ENCODE measurements at places on chromosomes 7 and 10.
A peak's percentile ranks its signal among the peaks of the same experiment; 100 is the strongest.

GRCh38 chr7:38938001-38938485 is 29.1 kb upstream of the VPS41 start:
- DNase-seq = no peak

- no peak for DNase-seq
Observed at GRCh38 chr10:86070278-86070677, 296.3 kb downstream of the GRID1 start.

GRCh38 chr10:43375401-43376020 is 4.1 kb downstream of the FXYD4 start:
- DNase-seq = no peak

DNA sequence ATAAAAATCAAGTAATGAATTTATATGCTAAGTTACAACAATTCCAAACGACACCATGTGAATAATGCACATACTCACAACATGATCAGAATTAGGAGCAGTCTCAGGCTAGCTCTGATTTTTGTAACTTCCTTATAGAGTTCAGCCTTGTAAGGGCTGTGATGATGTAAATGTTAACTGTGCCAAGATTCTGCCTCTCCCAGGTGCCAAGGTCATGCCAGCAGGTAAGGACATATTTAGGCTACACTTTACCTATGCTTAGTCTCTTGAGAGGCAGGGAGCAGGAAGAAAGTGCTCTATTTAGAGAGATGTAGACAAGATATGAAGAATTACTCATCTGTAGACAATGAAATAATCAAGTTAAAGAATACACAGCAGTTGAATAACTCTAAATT is 53.6 kb upstream of the AGR3 start:
- DNase-seq = no peak

DNA sequence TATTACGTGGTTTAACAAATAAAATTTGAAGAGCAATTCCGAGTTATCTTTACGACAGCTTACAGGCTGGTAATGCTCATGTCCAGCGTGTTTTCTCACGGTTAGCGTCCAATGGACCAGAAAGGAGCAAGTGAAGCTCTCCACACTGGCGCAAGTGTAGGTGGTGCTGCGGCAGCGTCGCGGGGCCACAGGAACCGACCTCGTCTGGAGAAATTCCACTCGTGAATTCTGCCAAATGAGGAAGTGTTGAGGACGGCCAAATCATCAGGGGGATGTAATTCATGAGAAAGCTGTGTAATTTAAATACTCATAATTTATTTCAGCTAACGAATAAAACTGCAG is 350 bp upstream of the ZNF37A start:
- no peak for DNase-seq

GRCh38 chr10:93065675-93066543 is 5.3 kb downstream of the CYP26C1 start:
- no peak for DNase-seq

DNA sequence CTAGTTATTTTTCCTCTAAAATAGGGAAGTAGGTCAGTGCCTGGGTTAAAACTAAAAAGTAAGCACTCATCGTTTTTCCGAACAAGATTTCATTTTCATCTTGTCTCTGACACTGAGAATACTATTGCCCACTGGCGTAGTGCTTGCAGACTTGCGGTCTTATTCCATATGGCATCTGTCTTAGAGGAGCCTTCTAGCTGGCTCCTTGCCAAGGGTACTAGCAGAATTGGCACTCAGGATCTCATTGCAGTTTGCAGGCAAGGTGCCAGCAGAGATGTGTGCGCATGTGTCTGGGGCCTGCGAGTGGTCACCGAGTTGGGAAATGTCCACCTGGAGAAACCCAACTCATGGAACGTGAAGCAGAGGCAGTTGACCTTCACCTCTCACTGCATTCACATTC is 143.4 kb downstream of the CELF2 start:
- DNase-seq = no peak

- DNase-seq = no peak
Observed at GRCh38 chr10:93514521-93514920, 18.1 kb downstream of the CEP55 start.

DNA sequence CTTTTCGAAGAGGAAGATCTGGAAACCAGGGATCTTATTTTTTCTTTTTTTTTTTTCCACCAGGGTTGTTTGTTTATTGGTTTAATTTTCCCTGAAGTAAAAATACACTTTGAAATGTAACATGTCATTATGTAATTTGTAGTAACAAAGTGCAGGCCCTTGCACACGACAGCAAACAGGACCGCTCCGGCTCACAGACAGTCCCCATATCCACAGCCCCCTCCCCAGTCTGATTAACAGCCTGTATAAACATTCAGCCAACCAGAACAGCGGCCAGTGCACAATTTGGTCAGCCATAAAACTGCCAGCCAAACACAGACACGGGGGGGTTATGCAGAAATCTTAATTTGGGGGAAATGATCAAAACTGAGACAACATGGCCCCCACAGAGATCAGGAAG is 431.6 kb upstream of the NPVF start:
- DNase-seq = no peak

DNA sequence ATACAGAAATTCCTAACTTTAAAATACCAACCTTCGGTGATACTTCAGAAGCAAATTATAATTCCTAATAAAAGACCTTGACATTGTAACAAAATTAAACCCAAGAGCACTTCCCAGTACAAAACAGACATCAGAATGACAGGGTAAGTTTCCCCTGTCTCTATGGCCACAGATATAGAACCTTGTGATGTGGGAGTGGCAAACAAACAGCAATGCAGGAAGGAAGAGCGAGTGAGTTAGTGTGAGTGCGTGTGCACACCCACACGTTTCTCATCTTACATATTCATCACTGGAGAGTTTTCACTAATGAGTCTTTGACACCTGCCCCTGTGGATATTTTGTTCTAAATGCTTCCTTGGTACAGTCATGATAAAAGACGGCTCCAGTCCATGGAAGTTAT is 72.2 kb downstream of the VWC2 start:
- no peak for DNase-seq

DNA sequence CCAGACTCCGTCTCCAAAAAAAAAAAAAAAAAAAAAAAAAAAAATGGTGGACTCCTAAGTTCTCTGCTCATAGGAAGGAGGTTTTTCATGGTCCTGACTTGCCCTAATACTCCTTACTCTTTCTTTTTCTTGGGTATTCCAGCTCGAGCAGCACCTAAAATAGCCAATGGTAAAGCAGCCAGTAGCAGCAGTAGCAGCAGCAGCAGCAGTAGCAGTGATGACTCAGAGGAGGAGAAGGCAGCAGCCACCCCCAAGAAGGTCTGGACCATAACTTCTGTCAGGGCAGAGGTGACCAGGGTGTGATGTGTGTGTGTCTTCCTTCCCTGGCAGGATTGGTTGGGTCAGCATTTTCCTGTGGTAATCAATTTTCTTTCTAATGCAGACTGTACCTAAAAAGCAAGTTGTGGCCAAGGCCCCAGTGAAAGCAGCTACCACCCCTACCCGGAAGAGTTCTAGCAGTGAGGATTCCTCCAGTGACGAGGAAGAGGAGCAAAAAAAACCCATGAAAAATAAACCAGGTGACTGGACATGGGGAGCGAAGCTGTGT is 6.9 kb downstream of the NOLC1 start:
- DNase-seq = no peak

DNA sequence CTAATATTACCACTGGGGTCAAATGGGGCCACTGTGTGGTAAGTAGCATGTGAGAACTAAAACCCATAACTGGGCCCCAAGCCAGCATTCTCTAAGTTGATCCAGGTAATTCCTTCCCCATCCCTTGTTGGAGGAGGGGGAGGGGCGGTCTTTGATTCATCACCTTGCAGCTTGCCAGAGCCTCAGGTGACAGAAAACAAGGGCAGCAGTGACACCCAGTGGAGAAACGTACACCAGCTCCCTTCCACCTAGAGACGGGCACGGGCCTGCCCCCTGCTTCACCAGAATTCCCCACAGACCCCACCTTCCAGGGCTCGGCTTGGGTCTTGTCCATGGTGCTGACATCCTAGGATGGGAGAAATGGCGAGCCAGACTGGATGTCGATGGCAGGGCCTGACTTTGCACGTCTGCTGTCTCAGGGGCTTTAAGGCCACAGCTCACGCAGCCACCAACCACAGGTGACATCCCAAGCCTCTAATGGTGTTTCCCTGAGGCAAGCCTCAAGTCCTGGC is 102.0 kb downstream of the STRA8 start:
- peak; percentile 19 for DNase-seq

DNA sequence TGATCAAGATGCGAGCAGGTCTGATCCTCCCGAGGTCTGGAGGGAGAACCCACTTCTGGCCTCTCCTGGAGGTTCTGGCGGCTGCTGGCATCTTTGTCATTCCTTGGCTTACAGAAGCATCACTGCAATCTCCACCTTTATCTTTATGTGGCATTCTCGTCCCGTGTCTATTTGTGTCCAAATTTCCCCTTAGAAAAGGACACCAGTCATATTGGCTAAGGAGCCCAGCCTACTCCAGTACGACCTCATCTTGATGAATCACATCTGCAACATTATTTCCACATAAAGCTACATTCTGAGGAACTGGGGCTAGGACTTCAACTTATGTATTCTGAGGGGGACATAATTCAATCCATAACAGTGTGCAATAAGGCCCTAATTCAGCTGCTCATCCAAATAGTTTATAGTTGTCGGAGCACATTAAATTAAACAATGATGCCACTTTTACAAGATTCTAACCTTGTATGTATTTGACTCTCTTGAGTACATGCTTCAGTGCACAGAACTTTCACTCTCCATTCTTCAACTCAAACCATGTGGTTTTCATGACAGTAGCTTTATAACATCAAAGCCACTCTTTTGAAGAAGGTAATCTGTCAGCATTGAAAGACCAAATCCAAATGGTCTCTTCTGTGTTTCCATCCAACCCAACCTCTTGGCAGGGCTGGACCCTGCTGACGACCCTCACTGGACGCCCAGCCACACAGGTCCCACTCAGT is 86.2 kb upstream of the DDC start:
- no peak for DNase-seq

DNA sequence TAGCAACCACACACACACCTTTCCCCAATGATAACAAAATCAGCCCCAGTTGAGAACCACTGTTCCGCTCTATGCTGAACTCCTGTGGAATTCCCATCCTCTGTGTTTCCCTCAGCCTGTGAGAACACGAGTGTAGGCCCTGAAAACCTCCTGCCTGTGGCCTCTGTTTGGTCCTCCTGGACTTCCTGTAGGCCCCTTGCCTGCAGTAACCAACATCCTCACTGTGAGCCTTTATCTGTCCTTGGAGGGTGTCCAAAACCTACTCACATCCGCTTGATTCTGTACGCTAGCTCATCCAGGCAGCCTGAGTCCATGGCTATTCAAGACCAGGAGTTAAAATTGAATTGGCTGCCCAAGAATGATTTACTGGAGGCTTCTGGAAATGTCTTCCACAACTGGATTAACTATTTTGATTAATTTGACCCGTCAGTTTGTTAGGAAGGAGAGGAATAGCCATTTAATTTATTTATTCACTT is 149.8 kb downstream of the AKR1D1 start:
- no peak for DNase-seq

DNA sequence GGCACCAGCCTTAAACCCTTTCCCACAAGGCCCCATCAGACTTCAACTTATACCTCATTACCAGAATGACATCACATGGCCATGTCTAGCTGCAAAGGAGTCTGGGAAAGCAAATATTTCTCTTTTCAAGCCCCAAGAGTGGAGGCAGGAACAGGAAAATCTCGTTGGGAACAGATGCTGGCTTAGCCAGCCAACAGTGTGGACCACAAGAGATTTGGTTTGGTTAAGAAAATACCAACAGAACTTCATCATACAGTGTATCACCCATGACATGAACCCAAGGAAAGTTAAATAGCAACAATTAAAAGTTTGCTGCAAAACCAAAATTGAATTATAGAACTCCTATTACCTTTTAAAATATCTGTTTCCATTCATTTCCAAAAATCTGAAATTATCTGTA is 2.2 kb upstream of the MET start:
- DNase-seq = no peak

All from activated gamma-delta T cell treated with Interleukin-2 at 50 U/mL for 16 hours (primary cell).